ENCODE measurements at places on chromosomes 7 and 10.

- no peak for DNase-seq
Observed at GRCh38 chr7:604884-605531, 85.4 kb upstream of the PDGFA start.

DNA sequence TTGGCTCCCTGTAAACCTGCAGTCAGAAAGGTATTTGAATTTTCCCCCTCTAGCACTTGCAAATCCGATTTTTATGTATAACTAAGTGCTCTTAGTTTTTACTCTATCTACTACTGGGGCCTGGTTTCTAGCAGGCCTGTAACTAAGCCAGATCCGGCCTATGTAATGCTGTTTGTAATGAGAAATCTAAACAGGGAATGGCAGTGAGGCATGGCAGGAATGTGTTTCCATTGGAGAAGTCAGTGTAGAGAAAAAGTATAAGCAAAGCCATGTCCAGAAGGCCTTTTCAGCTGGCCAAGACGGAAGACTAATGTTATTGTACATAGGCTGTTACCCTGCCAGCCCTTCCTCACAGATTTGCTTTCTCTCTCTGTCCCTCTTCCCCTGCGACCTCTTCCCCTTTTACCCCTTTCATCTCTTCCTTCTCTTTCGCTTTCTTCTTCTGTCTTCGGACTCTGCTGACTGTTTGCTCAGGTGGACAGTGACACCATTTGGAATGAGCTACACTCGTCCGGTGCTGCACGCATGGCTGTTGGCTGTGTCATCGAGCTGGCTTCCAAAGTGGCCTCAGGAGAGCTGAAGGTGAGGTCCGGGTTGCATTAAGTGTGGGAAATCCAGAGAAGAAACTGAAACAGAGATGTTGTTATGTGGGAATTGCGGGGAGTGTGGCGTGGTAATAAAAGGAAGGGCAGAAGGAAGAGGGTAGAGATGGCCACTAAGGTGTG is 297.5 kb downstream of the HDAC9 start:
- DNase-seq: no peak

GRCh38 chr10:71657604-71658466 is 61.7 kb downstream of the C10orf105 start:
- no peak for DNase-seq

DNA sequence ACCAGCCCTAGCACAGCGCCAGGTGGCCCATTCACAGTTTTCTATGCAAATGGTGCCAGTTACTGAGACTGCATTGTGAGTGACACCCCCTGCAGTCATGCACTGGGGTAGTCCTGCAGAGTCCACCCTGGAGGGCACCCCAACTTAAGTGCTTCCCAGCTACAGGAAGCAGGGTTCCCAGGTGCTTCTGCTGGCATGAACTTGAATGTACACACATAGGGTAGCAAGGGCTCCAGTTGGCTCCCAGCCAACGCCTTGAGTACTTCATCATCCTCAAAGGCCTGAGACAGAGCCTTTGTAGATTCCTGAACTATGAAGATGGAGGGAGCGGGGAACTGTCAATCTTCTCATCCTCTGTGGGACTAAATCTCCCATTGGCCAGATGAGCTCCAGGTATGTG is 11.5 kb upstream of the NPFFR1 start:
- no peak for DNase-seq

- DNase-seq: no peak
Observed at GRCh38 chr7:128000854-128001265, 30.4 kb downstream of the LRRC4 start.

DNA sequence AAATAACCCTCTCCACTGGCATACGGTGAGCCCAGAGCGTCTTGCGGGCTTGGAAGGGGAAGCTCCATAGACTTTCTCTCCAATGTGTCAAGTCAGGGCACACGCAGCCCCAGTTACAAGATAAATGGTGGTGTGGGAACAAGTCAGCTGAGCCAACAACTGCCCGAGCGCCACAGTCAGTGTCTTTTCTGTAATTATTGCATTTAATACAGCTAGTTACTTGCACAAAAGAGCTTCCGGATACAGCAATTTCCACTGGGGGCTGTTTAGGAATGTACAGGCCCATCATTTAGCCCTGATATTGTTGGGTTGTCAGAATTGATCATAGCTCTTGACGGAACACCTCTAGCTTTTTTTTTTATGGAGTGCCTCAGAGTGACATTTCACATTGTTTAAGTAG is 193.5 kb upstream of the SP8 start:
- no peak for DNase-seq
